ENCODE measurements at places on chromosomes 3 and 15.

DNA sequence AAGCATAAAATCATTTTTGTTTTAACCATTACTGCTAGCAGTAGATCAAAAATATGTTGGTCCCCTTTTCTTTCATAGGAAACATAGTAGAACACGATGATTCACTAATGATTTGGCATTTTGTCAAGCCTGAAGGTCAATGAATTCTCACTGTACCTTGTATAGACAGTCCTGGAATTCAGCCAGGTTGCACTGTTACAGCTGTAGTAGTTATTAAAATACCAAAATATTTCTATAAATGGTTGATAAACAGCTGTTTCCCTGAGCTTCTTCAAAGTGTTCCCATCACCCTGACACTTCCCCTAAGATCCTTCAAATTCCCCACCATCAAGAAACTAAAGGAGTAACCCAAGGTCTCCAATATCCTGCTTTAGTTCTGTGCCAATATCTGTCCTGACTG, 200.9 kb downstream of the ATP8B4 start:
- DNase-seq, result no peak

- no peak for DNase-seq
Observed at GRCh38 chr15:70976851-70977250, 84.2 kb downstream of the LRRC49 start.

GRCh38 chr15:70559265-70560239, 203.8 kb downstream of the UACA start:
- DNase-seq, result no peak

- DNase-seq, result no peak
Observed at GRCh38 chr3:10599017-10599416, 93.6 kb upstream of the ATP2B2 start.

DNA sequence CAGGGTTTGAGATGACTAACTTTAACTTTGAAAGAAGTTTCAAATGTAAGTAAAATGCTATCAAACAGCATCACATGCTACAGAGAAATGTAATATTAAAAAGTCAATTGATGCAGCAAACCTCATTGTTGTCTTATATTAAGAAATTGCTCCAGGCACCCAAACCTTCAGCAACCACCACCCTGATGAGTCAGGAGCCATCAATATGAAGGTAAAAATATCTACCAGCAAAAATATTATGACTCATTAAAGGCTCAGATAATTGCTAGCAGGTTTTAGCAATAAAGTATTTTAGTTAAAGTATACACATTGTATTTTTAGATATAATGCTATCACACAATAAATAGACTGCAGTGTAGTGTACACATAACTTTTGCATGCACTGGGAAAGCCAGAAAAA, 746.3 kb downstream of the ZPLD1 start:
- DNase-seq, result no peak

GRCh38 chr3:128198313-128198712, 45.0 kb downstream of the EEFSEC start:
- DNase-seq, result no peak

- no peak for DNase-seq
Observed at GRCh38 chr15:49382394-49382793, 40.6 kb upstream of the FGF7 start.

DNA sequence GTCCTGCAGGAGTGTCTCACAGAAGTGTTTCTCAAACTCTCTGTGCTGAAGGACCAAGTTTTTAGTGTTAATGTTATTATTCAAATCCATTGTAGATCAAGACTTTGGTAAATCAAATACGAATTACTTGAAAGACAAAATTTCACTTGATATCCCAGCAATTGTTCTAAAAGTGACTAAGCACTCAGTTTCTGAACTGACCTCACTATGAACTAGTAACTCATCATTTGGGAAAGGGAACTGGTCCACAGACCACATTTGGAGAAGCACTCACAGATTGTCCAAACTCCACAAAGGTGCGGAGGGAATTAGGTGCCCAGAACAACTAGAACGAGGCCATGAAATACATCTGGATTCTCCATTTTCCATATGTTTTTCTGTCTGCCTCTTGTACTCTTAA, 25.6 kb downstream of the FAM43A start:
- no peak for DNase-seq

DNA sequence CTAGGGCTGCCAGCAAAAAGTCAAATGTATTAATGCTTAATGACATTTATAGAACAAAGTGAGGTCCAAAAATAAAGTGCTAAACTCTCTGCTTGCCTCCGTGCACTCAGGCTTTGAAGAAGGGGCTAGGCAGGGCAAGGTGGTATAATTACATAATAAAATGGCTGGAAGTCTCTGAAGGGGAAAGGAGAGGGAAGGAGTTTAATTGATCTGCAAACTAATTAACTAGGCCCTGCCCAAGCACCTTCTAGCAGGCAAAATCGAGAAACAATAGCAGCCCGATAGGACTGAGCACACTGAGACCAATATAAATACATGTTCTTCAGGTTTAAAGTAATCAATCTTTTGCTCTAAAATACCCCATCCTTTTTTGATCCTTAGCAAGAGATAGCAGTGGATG, 13.0 kb downstream of the DIS3L start:
- DNase-seq, result no peak

DNA sequence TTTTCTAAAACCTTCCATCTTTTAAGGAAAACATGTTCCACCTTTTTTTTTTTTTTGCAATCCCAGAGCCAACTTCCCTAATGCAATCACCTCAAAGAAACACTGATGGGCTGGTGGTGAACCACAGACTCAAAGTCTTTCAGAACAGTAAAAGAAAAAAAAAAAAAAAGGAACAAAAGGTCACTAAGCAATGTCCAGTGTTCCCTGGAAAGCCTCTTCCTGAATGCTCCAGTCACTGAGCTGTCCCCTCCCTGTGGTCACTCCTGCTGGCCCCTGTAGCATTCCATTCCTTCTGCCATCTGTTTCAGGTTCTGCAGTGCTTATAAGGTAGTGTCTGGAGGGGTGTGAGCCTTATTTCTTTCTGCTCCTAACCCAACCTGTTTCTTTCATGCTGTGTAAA, 53.3 kb downstream of the AAGAB start:
- DNase-seq, result no peak

DNA sequence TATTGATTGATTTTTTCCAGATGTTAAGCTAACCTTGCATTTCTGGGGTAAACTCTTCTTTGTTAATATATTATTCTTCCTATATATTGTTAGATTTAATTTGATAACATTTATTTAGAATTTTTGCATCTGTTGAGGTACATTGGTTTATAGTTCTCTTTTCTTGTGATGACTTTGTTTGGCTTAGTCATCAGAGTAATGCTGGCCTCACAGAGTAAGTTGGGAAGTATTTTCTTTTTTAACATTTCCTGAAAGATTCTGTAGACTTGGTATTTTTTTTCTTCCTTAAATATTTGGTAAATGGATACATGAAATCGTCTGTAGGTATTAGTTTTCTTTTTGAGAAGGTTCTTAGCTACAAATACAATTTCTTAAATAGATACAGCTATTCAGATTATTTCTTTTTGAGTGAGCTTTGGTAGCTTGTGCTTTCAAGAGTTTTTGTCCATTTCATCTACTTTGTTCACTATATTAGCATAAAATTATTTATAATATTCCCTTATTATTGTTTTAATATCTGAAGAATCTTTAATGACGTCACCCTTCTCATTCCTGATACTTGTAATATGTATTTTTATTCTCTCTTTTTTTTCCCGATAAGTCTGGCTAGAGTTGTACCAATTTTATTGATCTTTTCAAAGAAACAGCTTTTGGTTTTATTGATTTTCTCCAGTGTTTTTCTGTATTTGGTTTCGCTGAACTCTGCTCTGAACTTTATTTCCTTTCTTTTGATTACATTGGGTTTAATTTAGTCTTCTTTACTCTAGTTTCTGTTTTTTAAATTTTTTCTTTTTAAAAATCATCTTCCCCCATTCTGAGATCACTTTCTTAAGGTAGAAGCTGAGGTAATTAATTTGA, 6.5 kb upstream of the HPS3 start:
- no peak for DNase-seq

DNA sequence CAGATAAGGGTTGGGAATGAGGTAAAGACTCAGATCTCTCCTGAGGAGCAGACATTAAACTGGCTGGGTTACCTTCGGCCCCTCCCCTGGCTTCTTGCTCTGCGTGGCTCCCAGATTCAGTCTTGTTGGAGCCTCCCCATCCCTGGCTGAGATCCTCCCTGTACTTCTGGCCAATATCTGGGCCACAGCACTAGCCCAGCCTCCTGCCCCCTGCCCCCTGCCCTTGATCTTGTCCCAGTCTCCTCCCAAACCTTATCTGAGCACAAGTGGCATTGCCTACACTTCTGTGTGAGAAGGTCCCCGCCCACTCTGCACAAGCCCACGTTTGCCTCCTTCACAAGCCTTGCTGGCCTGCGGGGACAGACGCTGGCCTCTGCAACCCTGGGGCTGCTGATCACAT, 16.8 kb downstream of the PLA2G4F start:
- no peak for DNase-seq

DNA sequence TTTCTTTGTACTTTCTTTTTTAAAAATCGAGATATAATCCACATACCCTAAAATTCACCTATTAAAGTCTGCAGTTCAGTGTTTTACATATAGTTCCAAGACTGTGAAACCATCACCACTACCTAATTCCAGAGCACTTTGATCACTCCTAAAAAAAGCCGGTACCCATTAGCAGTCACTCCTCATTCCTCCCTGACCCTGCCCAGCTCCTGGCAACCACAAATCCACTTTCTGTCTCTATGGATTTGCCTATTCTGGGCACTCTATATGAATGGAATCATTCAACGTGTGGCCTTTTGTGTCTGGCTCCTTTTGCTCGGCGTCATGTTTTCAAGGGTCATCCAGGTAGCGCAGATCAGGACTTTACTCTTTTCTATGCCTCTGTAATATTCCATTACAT, 17.3 kb downstream of the TRPM1 start:
- DNase-seq, result no peak

DNA sequence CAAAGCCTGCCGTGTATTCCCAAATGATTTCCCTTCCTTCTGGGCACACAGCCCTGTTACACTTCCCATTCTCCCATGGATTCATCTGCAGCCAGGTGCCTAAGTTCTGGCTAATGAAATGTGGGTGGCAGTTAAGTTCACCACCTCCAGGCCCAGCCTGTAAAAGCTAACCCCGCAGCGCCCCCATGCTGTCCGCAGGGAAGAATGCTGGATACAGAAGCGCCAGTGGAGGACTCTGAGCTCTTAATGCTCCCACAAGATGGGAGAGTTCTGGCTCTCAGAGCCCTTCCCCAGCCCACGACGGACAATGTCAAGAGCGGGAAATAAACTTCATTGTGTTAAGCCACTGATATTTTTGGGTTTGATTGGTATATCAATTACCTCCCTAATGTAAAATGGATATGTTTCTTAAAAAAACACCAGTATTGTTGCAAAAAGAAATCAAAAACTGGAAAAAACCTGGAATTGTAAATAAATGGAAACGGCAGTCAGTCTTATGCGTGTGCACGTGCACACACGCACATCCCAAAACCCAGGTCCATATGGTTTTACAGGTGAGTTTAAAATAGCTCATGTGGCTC, 37.7 kb upstream of the FGD5 start:
- DNase-seq, result no peak

DNA sequence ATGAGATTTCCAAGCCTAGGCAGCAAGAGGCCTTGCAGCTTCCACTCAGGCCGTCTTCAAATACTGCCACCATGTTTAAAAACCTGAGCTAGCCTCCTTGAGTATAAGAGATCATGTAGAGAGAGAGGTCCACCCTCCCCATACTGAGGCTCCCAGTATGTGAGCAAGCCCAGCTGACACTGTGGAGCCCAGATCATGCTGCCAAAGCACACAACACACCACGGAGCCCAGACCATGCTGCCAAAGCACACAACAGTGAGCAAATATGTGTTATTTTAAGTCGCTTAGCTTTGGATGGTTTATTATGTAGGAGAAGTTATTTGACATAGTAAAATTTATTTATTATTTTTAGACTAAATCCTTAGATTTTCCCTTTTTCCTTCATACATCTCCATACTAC, 333.7 kb downstream of the CTNNB1 start:
- no peak for DNase-seq

DNA sequence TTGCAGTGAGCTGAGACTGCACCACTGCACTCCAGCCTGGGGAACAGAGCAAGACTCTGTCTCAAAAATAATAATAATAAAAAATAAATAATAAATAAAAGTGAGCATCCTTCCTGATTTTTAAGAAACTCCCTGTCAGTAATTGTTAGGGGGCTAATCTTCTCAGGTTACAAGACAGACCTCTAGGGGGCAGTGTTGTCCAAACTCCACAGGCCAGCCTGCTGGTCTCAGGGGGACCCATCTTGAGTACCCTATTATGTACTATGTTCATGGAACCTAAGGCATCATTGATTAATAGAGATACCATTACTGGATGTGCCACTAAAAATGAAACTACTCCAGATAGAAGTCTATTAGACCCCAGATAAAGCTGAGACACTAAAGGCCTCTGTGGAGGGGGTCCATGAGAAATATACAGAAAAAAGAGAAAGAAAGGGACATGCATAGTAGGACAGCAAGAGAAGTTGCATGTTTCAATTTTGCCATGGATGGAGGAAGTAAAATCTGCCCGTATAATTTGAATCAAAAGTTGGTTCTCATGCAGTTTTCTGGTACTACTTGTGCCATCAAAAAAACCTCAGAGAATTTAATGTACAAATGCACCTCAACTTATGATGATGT, 85.5 kb upstream of the CDV3 start:
- DNase-seq, result peak; percentile 63

GRCh38 chr3:60198179-60198720, 1053.0 kb downstream of the FHIT start:
- DNase-seq, result no peak

DNA sequence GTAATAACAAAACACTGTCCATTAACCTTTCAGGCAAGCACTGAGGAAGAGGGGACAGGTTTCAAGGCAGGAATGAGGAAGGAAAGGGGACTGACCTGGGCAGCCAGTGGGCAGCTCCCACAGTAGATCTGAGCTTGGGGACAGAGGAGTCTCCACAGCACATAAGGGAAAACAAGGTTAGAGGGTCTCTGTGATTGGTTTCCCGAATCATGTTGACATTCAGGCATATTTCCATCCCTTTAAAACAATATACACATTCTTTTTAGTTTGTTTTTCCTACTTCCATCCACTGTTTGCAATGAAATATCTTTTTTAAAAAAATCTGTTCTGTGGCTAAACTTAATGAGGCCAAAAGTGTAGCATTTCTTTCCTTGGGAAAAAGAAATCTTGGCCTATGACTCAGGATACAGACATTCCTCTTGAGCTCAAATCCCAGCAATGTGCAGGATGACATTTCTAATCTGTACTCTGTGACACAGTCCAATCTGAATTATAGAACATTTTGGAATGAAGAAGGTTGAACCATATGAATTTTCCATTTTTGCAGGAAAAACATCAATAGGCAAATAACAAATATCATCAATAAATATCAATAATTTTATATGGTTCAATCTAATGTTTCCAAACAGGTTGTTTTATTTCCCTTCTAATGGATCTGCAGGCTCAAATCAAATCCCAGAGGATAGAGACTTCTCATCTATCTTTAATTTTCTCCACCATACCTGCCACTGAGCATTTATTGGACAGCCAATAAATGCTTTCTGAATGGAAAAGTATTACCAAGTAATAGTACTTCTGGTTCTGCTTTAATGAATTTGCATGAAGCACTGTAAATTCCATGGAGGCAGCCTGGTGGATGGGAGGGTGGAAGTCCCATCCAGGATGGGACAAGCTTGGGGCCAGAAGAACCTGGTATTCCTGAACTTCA, 54.1 kb downstream of the ITGB5 start:
- no peak for DNase-seq

- DNase-seq, result no peak
Observed at GRCh38 chr3:9957214-9957613, 5.0 kb upstream of the PRRT3 start.

GRCh38 chr3:25448750-25449692, 21.0 kb downstream of the RARB start:
- DNase-seq, result no peak

GRCh38 chr3:48407542-48408099, 22.3 kb downstream of the PLXNB1 start:
- no peak for DNase-seq
